ENCODE measurements at places on chromosomes 16 and 17. TPM values are rescaled to one million over a fixed set of nuclear protein-coding genes. Genes with fewer than 3 reads are reported as not detected.

CETP gene
- 2.3 TPM for total RNA-seq

NLRC5 gene
- 578 TPM for total RNA-seq

NOXO1 gene
- 0.40 TPM for total RNA-seq

EME1 gene
- 0.55 TPM for total RNA-seq

ZP2 gene
- not detected for total RNA-seq

GPRC5B gene
- 2.9 TPM for total RNA-seq

- DNase-seq: no peak
Observed at GRCh38 chr17:19357351-19357750, 5.2 kb downstream of the B9D1 start.

DNA sequence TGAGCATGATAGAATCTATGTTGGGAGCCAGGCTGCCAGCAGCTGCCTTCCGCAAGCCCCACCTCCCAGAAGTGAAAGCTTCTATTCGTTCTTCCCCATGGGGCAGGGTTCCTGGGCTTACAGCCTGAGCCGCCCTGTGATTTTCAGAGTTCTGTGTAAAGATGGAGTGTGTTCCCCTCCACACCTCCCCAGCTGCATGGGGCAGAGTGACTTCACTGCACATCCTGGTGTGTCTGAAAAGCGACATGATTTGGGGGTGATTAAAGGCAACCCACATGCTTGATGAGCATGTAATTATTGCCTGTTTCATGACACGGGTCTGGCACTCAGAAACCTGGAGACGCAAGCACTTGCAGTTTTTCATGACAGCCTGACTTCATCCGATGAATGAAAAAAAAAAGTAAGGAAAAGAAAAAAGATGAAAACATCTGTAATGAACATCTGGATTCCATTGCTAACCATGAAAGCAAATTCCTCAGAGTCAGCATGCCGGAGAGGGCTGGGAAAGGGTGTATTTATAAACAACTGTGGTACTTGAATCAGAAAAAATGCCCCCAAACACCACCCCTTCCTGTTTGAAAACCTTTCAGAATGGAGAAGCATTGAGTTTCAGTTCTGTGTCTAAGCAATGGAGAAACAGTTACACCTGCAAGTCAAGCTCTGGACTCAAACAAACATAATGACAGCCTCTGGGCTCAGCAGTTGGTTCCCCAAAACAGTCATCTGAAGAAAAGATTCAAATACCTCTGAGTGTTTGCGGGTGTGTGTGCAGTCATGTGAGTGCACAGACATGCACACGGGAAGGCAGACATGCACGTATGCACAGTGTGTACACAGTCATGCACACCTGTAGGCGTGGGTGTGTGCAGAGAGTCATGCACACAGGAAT is 266.0 kb downstream of the ENGASE start:
- DNase-seq: no peak

DNA sequence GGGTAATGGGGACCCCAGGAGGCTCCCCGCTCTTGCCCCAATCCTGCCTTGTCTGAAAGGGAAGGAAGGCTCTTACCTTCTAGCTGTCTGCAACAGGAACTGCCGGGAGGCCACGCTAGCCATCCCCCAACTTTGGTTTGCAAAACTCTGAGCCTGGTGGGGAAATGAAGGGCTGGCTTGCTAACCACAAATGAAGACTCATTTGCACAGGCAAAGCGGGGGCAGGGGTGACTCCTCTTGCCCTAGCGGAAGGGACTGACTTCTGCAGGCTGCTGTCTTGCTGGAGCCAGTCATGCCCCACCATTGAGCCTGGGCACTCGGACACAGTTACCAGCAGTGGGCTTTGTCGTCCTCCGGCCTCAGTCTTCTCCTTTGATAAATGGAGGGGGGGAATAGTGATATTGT is 52.6 kb downstream of the PLCG2 start:
- DNase-seq: no peak

DNA sequence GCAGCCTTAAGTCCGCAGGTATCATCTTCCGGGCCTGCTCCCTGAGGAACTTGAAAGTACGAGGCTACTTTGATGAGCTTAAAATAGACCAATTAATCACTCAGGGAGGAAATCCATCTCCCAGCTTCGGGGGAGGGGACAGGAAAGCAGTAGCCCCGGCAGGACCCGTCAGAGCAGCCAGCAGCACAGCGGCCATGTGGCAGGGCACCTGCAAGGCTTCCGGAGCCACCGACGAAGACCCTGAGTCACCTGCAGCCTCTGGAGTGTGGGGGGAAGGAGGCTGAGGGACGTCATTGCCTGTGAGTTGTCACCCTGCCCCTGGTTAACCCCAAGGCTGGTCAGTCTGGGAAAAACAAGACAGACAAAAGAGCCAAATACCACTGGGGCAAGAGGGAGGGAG is 4.4 kb upstream of the CYB561 start:
- DNase-seq: no peak

DNA sequence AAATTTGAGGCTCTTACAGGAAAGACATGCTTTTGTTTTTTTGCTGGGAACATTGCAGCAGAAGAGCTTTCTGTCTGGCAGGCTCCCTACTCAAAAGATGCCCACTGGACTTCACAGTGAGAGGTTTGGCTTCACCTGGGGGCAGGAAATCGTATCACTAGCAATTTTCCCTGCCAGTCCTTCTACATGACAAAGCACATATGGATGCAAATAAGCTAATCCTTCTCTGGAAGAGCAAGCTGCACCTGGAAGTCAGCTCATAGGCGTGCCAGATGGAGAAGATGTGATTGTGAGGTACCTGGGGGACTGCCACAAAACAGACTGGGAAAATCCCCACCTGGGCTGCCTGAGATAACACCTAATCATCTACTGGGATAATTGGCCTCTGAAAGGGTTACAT is 195.0 kb upstream of the CPHXL start:
- no peak for DNase-seq

- DNase-seq: peak; percentile 74
Observed at GRCh38 chr17:76515274-76515949, 14.2 kb upstream of the RHBDF2 start.

DNA sequence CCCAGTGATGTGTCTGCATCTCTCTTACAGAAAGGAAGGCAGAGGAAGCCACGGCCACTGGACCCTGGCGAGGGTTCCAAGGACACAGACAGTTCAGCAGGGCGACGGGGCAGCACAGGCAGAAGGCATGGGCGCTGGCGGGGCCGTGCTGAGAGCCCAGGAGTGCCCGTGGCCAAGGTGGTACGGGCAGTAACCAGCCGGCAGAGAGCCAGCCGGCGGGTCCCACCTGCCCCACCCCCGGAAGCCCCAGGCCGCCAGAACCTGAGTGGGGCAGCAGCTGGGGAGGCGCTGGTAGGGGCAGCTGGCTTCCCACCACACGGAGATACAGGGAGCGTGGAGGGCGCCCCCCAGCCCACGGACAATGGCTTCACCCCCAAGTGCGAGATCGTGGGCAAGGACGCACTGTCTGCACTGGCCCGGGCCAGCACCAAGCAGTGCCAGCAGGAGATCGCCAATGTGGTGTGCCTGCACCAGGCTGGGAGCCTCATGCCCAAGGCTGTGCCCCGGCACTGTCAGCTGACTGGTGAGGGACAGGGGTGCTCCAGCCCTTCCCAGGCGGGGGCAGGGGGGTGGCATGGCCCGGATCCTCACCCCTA is 7.8 kb downstream of the XYLT2 start:
- DNase-seq: no peak

GRCh38 chr16:54145881-54146280 is 140.7 kb downstream of the IRX3 start:
- DNase-seq: no peak

DNA sequence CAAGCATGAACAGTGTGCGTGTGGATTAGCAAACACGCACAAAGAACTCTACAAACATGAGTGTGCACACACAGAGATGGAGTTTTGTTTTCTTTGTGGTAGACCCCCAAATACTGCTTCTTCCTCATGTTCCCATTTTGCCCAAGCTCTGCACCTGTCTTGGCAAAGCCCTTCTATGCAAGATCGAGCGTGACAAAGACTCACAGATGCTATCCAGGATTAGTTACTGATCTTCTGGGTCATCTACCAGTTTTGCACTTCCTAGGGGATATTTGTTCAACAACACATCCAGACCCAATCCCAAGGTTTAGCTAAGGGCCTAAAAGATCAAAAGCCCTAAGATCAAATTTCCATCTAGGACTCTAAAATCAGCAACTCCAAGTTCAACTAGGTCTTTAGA is 16.0 kb downstream of the LRRC36 start:
- DNase-seq: no peak

DNA sequence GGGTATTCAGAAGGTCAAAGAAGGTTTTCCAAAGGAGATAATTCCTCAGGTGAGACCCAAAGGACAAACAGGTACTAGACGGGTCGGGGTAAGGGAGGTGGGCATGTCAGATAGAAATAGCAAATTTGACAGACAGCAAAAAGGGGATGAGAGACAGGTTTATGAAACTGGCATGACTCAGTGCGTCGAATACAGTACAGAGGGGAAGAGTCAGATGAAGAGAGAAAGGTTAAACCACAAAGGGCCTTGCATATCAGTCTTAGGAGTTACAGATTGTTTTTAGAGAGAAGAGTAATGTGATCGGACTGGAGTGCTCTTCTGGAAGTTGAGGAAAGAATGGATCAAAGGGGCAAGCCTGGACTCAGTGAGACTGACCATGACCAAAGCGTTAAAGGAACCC is 88.4 kb downstream of the ZZEF1 start:
- no peak for DNase-seq

DNA sequence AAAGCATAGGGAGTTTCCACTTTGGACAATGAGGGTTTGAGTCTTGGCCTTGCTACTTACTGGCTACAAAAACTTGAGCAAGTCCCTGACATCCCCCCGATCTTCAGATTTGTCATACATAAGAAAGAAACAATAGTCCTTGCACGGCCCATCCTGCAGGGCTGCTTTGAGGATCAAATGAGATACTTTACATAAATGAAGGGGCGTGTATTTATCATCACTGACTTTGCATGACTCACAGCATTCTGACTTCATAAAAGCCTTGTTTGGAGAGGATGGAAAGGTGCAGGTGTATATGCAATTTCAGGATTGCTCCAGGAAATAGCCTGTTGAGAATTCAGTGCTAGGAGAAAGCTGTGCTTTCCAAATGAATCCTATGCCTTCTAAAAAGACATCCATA is 465.0 kb upstream of the MAF start:
- no peak for DNase-seq

DNA sequence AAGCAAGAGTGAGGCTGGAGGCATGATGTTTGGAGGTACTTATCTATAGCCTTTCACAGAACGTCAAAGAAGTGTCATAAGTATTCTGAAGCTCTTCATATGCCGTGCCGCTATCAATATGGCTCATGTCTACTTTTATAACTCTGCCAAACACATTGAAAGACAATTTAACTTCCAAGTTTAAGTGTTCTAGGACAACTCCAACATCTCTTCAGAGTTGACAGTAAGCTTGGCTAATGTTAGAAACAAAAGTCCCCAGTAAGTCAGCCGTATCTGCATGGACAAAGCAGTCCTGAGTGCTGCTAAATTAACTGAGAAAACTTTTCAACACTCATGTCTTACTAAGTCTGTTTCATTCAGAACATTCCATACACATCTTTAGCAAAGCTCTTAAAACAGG is 32.2 kb downstream of the GRB2 start:
- no peak for DNase-seq
